AG04449 (cell line): ENCODE measurements at places on chromosomes 1 and 21.

- no peak for DNase-seq
Measured at GRCh38 chr1:160862203-160863060, at the start of gene CD244. Gene CD244, minus strand, starts transcription at chr1:160862887. Its CDS starts 210 bp downstream, at chr1:160862677.

GRCh38 chr1:228488125-228488817 lies 1.1 kb downstream of the RNF187 start:
- no peak for DNase-seq

DNA sequence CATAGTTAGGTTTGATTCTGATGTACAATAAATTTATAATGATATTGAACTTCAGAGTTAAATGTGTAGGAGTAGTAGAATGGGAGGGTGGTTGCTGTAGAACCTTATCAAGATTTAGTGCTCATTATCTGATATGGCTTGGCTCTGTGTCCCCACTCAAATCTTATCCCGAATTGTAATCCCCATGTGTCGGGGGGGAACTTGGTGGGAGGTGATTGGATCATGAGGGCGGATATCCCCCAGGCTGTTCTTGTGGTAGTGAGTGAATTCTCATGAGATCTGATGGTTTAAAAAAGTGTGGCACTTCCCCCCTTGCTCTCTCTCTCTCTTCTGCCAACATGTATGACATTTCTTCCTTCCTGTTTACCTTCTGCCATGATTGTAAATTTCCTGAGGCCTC lies 265.5 kb downstream of the GRIK1 start:
- no peak for DNase-seq

DNA sequence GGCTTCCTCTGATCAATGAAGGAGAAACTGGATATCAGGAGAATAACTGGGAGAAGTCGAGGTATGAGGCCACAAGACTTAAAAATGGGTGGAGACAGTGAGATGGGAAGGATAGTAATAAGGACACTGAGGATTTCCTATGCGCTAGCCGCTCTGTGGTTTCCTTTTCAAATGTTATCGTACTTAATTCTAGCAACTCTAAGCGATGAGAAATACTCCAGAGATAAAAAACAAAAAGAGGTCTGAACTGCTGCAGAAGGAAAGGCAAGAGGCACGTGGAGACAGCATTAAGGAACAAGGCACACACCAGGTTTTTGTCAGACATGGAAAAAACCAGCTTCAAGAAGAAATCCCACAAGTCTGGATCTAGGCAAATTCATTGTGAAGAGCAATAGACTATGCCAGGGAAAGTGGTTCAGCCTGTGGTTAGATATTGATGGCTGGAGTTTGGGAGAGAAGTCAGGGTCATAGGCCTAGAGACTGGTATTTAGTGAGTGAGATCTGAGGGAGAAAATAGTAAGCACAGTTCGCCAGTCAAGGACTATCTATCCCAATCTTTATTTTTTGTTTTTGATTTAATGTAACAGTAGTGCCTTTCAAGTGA lies 5.3 kb downstream of the CLCA2 start:
- DNase-seq = no peak

- no peak for DNase-seq
Measured at GRCh38 chr1:61301824-61302657, 219.7 kb downstream of the NFIA start.

GRCh38 chr1:219039017-219039681 lies 134.5 kb upstream of the LYPLAL1 start:
- no peak for DNase-seq

DNA sequence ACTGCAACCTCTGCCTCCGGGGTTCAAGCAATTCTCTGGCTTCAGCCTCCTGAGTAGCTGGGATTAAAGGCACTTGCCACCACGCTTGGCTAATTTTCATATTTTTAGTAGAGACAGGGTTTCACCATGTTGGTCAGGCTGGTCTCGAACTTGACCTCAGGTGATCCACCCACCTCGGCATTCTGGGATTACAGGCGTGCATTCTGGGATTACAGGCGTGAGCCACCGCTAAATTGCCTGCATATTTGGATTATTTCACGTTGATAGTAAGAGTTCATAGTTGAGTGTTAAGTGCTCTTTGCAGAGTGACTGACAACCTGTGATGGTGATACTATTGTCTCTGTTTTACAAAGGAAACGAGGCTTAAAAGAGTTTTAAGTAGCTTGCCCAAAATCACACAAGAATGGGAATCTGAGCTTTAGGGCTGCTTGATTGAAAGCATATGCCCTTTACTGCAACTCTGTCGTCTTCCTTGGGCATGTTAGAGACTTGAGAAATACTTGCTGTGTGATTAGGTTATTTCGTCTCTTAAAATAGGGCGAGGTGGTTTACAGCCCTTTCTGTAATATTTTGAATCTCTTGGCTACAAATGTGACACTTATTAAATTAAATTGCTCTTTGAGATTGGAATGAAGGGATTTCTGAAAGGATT lies 12.4 kb downstream of the CDC42 start:
- DNase-seq = no peak

- DNase-seq = no peak
Measured at GRCh38 chr21:41691205-41692184, 75.4 kb downstream of the RIPK4 start.

DNA sequence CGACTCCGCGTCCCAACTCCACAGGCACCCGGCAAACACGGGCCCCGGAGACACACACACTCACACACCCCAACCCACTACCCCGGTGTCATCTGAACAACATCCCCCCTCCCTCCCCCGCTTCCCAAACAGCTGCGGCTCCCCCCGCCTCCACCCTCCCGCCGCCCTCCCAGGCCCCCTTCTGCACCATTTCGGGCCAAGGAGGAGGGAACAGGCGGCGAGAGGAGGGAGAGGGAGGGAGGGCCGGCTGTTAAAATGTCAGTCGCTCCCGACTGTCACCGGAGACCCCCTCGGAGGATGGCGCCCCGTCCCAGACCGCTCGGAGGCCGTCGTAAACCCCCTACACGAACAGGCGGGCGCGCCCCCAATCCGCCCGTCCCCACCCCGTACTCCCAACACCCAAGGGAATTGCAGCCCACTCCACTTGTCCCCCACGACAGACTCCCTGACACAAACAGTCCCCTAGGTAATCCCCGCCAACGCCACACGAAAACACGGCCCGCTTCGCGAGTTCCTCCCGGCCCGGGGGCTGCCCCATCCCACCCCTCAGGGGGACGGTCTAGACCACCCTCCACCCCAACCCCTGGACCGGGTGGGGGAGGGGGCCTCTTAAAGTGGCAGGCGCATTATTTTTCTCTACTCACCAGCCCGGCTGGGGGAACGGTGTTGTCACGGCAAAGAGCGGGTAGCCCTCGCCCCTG lies 583 bp downstream of the MEF2D start:
- DNase-seq = no peak

DNA sequence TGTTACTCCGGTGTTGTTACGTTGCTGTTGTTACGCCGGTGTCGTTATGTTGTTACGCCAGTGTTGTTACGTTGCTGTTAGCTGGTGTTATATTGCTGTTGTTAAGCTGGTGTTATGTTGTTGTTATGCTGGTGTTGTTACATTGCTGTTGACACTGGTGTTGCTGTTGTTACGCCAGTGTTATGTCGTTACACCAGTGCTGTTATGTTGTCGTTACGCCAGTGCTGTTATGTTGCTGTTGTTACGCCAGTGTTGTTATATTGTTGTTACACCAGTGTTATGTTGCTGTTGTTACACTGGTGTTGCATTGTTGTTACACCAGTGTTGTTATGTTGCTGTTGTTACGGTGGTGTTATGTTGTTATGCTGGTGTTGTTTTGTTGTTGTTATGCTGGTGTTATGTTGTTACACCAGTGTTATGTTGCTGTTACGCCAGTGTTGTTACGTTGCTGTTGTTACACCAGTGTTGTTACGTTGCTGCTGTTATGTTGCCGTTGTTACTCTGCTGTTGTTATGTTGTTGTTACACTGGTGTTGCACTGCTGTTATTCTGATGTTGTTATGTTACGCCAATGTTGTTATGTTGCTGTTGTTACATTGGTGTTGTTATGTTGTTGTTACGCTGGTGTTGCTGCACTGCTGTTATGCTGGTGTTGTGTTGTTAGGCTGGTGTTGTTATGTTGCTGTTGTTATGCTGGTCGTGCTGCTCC lies 25.6 kb downstream of the H6PD start:
- no peak for DNase-seq

DNA sequence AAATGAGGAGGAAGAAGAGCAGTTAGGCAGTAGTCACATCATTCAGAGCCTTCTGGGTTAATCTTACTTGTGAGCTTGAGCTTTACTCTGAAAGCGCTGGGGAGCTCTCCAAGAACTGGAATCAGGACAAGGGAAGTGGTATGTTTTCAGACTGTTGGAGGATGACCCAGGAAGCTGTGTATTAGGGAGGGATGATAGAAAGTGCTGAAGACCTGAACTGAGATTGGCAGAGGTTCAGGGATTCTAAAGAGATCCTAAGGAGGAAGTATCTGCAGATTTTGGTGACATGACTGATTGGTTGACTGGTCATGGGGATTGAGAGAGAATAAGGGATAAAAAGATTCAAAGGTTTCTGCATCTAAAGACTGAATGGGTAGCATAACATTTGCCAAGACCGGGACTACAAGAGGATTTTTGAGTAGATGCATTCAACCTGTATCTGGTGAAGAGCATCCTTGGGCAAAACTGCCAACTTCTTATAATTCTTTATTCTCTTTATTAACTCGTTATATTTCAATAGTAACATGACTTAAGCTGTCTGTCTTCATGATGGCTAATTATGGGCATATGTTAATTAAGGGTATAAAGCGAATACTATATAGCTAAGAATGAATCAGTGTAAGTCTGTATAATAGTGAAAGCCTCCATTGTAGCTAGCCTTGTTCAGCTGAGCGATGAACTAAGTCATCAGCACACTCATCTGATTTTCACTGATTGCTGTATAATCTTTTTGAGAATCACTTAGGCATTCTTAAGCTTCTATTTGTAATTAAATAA lies 41.8 kb downstream of the XCL1 start:
- no peak for DNase-seq

GRCh38 chr1:100458661-100459357 lies 79.1 kb upstream of the GPR88 start:
- DNase-seq = no peak

DNA sequence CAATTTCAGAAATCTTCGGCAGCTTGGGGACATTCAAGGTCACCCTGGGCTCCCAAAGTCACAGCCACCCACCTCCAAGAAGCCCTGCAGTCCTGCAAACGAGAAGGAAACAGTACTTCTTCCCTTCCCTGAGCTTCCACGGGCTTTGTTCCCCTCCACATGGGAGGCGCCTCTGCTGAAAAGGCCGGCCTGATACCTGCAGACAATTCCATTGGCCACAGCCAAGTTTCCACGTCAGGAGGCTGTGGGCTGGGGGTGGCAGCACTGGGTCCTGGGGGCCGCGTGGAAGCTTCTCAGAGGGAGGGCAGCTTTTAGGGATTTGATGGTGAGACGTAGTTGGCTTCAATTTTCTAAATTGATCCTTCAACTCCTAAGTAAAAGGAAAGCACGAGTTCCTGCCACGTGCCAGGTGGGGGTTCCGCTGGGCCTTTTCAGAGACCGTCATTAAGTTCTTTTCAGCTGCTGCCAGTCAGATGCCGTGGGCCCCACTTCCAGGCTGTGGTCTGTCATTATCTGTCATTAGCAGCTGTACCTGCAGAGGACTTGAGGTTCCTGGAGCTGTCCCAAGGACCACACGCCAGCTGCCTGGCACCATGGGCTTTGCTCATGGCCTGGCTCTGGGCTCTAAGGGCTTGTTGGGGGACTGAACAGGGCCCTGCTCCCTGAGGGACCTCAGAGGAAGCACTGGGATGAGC lies 98.7 kb downstream of the CRYAA start:
- no peak for DNase-seq

GRCh38 chr1:203465146-203465798 lies 10.3 kb upstream of the PRELP start:
- DNase-seq = no peak

DNA sequence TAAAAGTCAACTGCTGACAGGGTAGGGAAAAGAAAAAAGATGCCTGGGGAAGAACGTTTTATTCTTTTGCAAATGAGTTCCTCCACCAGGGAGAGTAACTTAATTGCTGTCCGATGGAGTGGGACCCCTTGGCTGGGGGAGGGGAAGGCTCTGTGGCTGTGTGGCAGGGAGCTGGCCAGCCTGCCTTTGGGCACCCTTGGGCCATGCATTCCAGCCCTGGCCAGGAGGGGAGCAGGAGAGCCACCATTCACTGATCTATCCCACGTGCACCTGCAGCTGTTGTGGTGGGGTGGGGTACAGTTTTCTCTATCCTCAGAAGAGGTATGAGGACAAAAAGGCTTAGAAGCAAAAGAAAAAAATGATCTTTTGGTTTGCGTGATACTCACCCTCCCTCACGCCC lies 116.9 kb downstream of the KCNK1 start:
- no peak for DNase-seq

DNA sequence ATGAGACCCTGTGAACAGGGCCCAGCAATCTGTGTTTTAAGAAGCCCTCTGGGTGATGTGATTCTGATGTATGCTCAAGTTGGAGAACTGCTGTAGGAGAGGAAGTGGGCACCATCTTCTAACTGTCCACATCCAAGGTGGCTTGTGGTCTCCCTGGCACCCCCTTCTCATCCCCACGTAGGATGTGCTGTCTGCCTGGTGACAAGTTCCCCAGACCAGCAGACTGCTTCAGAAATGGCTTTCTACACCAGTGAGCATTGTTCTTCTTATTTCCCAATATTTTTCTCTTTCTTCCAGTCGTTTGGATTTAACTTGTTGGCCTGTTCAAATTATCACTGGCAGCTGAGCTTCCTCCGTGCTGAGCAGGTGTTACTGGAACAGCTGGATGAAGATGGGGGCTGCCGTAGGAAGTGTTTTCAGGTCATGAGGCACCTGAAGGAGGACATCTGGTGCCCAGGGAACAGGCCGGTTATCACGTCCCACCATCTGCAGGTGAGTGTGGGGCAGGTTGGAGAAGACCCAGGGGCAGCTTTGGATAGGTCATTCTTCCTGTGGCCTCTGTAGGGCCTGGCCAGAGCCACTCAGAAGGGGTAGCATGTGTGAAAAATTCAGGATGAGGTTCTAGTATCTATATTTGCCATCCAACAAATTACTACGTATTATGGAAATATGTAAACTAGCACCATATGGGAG lies 16.8 kb downstream of the MAB21L3 start:
- DNase-seq = no peak

GRCh38 chr1:179017383-179018326 lies 8.0 kb upstream of the FAM20B start:
- no peak for DNase-seq

GRCh38 chr1:153466908-153467307 lies 6.5 kb upstream of the S100A7 start:
- DNase-seq = no peak

- DNase-seq = no peak
Measured at GRCh38 chr1:29499104-29499650, 262.9 kb downstream of the PTPRU start.

GRCh38 chr1:31799196-31799894 lies 16.5 kb downstream of the SPOCD1 start:
- no peak for DNase-seq

DNA sequence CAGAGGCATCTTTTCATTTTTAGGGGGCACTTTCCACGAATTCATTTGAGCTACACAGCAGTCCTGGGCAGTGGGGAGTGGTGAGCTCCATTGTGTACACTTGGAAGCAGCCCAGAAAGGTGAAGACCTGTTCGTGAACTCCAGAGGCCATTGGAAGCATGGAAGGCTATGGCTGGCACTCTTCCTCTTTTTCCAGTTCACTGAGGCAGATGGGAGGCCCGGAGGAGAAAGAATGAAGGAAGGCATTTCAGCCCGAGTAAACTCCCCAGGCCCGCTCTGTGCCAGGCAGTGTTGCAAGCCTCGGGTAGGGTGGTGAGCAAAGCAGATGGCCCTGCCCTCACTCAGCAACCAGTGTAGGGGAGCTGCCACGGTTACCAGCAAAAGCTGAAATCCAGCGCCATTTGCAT lies 673 bp upstream of the DHCR24 start:
- DNase-seq = no peak
